ENCODE measurements at places on chromosomes 11 and 22. TPM values are rescaled to one million over a fixed set of nuclear protein-coding genes. Genes with fewer than 3 reads are reported as not detected.

Gene SLC22A8
- not detected for total RNA-seq

Gene SLC2A11
- total RNA-seq, result 4.0 TPM

Gene KCNJ1
- total RNA-seq, result not detected

Gene BDNF
- 8.4 TPM for total RNA-seq

Data from bronchus fibroblast of lung (primary cell).